RPMI8226 (cell line): ENCODE measurements at places on chromosomes 6 and 20.

DNA sequence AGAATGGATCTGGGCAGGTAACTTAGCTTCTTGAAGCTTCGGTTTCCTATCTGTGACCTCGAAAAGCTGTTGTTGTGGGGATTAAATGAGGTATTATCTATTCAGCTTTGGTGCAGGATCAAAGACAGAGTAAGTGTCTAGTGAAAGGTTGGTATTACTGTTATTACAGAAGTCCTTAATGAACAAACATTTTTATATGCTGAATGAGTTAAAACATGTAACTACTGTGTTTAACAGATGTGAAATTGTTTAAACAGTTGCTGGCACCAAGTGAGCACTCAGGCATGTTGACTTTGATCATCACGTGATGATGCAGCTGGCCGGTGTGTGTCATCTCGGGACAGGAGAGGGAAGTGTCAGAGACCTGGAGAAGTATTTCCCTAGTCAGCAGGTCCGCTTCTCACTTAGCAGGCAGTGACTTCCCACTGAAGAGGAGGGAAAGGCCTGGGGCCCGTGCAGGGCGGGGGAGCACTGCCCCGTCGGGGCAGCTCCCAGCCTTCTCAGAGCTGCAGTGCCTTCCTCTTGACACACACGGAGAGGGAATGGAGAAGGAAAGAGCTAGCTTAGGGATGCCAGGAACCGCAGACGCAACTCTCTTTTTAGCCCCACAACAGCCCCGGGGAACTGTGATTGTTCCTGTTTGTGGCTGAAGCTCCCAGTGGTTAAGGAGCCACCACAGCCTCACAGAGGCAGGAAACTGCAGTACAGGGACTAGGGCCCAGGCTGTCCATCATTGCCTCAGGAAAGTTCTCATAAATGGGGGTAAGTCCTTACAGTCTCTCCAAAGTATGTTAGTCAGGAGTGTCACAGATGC lies 18.0 kb downstream of the TUBB2A start:
- DNase-seq: peak; percentile 81

- DNase-seq: no peak
Observed at GRCh38 chr6:80637312-80637711, 530.8 kb downstream of the BCKDHB start.

DNA sequence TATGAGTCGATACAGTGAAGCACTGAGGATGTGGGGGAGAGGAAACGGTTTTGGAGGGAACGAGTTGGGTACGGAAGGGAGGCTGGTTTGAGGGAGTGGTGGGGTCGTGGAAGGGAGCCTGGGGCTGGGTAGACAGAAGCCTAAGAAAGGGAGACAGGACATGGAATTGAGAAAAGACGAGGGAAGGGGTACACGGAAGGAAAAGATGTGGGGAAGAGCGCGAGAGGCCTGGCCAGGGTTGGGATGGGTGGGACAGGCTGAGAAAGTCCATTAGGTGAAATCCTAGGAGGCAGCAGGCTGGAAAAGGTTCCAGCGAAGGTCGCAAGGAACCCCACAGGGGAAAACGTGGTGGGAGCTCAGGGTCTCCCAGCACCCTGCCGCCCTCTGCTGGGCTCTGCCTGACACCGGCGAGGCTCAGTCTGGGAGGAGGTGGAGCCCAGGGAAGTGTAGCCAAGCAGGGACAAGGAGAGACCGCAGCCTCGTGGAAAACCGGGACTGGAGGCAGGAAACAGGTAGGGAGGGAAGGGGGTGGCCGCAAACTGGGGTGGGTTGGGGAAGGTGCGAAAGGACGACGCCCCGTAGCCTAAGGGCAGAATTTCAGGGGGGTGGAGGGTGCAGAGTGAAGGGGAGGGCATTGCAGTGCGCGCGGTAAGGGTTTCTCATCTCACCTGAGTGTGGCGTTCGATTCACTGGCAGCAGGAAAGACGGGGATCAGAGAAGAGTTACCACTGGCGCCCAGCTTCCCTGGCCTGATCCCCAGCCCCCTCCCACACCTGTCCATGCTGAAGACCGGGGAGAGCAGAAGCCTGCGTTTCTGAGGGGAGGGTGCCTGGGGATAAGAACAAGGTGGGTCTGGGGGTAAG lies 4.3 kb downstream of the GABBR1 start:
- peak; percentile 51 for DNase-seq

GRCh38 chr20:17438436-17439039 lies 92.6 kb downstream of the BFSP1 start:
- DNase-seq: no peak

DNA sequence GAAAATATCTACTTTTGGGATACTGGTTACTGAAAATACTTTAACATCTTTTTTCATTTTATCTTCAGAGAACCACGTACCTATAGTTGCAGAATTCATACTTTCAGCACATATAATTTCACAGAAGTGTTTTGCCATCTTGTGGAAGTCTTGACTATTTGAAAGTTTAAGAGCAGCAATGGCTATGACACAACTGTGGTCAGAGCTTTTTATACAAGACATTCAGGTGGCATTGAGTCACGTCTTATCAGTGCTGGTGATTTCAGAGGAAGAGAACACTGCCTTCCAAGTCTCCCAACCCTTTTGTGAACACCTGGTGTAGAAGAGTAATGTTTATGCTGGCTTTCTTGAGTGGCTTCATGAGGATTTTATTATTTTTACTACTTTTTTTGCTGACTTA lies 171.6 kb downstream of the ARID1B start:
- no peak for DNase-seq

- DNase-seq: no peak
Observed at GRCh38 chr6:41677124-41677921, 39.1 kb downstream of the MDFI start.

- no peak for DNase-seq
Observed at GRCh38 chr6:31742894-31743293, 3.1 kb downstream of the MSH5 start.

DNA sequence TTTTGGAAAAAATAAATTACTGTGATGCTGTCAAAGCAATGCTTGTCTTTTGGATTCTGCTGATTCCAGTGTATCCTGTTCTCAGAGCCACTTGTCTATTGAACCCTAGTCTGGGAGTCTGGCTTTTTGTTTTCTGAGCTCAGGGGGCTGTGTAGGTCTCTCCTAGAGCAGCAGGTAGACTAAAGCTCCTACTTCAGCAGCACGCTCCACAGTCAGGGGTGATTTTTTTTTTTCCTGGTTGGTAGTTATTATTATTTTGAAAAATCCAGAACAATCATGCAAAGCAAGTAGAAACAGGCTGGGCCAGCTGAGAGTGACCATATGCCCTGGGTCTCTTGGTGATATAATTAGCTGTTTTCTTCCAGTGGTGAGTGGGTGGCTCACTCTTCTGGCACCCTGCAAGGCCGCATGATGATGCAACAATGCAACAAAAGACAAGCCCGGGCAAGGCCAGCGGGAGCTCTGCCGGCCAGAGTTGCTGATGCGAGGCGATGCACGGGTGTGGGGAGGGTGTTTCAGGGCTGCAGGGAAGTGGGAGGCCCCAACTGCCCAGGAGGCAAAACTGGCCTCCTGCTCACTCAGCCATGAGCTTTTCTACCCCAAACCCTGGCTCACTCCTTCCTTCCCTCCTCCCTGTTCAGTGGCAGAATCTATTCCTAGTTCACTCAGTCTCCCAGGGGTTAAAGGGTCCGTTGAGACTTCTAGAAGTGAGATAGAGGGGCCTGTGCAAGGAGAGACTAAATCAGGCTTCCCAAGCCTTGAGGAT lies 11.5 kb upstream of the CDKN1A start:
- DNase-seq: peak; percentile 85

DNA sequence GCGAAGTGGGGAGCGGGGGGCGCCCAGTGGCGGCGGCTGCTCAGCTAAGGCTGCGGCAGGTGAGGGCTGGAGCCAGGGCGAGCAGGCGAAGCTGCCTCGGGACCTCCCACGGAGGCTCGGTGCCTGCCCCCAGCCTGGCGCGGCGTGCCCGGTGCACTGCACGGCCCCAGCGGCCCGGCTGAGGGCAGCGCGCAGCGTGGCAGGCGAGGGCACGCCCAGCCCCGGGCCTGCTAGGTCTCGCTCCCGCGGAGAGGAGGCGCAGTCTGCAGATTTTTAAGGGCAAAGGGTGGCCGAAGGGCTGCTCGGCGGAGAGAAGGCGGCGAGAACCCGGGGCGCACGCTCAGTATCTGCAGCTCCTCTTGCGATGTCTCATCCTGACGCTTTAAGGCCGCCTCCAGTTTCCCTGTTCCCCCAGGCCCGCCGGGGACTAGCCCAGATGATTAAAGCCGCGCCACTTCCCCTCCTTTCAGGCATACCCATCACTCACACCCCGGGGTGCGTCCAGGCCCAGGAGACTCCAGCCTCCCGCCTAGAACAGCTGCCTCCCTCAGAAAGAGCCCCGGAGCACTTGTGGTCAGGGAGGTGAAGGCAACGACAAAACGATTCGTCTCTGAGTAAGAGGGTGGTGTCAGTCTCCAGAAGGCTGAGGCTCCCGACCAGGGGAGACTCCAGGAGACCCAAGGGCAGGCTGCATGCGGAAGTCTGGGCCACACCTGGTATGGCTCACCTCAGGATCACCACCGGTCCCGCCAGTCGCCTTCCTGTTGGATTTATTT lies at the start of gene FERMT1:
TSS of gene FERMT1 (minus strand) at position 158 of the 776 bp plus-strand sequence. CDS start 3,476 bp downstream, outside the sequence.
- DNase-seq: peak; percentile 93

DNA sequence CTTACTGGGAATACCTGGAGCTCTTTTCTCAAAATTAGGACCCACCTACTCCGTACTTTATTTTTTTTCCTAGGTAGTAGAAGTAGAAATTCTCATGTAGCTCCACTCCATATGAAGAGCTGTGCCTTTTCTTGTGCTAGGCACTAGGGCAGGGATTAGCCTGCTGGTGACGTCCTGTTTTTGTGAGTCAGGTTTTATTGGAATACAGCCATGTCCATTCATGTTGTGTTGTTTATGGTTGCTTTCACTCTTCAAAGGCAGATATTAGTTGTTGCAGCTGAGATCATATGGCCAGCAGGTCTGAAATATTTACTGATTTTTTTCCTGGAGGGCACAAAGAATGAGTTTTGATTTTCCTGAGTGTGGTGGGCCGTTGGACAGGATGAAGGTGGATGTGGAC lies 20.5 kb downstream of the XRN2 start:
- DNase-seq: no peak
